Stimulated activated CD8-positive, alpha-beta memory T cell treated with anti-CD3 and anti-CD28 coated beads, Interleukin-7, amount 100 ng/mL, for 1 hour (primary cell): ENCODE measurements at places on chromosomes 7 and 10.

DNA sequence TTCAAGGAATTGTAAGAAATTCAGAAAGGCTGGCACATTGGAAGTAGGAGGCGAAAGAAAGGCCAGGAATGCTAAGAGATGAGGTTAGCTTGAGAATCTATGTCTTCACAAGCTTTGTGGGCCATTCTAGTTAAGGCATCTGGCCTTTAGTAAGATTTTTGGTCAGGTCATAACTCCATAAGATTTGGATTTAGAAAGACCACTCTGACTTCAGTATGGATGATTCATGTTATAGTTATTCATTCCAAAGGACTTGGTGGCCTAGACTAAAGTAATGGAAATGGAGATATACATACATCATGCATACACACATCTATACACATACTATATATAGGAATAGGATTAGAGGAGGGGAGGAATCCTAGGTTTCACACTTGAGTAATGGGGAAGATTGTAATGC lies 77.5 kb downstream of the SEPTIN7 start:
- DNase-seq: no peak

DNA sequence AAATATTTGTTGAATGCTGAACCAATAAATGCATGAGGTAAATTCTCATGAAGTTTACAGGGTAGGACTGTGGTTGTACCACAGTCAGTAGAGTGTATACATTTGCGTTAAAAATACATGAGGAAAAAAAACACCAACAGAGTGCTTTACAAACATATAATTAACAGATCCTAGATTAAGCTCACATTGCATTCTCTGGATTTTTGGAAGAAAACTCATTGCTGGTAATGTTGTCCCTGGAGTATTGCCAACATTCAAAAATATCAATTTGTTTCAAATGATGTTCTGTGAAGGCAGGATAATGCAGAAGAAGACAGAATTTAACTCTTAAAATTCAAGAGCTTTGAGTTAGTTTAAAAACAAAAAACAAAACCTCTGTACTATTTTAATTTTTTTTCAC lies 95.5 kb downstream of the MBL2 start:
- DNase-seq: no peak

- DNase-seq: no peak
These were observed 524.6 kb upstream of the KCND2 start for GRCh38 chr7:119748251-119748860.

- DNase-seq: no peak
These were observed 39.4 kb upstream of the CTNNA3 start for GRCh38 chr10:67735430-67735829.

GRCh38 chr7:94510582-94511496 lies 1.2 kb downstream of the CASD1 start:
- DNase-seq: no peak

DNA sequence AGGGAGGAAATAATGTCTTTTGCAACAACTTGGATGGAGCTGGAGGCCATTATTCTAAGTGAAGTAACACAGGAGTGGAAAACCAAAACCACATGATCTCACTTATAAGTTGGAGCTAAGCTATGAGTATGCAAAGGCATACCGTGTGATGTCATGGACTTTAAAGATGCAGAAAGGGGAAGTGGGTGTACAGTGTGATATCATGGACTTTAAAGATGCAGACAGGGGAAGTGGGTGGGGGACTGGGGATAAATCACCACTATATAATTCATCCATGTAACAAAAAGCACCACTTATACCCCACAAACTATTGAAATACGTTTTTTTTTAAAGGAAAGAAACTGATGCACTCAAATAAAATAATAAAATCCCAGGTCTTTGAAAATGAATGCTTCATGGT lies 29.5 kb downstream of the LYZL2 start:
- DNase-seq: no peak

DNA sequence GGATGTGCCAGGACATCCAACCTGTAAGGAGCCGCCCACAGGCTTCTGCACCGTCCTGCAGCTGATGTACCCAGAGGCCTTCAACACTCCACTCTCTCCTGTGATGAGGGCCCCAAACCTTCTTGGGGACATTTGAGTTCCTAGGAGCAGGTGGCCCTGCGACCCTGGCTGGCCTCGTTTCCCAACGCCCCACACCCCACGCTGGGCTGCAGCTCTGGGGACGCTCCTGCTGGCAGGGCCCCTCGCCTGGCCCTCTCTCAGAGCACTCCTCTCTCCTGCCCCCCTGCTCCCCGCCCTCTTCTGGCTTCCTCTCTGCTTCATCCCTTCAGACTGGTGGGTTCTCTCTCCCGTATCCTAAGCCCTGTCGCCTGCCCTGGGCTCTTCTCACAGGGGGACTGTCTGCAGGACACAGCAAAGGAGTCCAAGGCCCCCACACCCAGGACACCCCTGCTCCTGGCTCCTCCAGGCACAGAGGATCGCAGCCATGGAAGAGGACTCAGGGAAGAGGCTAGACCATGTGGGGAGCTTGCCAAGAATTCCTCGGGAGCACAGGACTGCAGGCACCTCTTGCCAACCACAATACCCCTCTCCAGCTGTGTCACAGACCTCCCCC lies 541.4 kb downstream of the TCERG1L start:
- DNase-seq: no peak

GRCh38 chr7:23055582-23056178 lies 41.8 kb upstream of the HYCC1 start:
- peak; percentile 16 for DNase-seq

DNA sequence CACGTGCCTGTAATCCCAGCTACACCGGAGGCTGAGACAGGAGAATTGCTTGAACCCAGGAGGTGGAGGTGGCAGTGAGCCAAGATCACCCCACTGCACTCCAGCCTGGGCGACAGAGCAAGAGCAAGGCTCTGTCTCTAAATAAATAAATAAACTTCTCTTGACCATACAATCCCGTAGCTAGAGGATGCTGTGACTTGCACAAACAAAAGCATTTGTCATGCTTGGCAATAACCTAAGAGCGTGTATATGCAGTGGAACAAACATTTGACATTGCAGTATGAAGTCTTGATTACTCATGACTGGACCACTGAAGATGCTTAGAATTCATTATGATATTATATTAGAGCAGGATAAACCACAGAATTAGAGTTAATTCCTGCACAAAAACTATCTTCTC lies 1.4 kb upstream of the C7orf57 start:
- DNase-seq: no peak

DNA sequence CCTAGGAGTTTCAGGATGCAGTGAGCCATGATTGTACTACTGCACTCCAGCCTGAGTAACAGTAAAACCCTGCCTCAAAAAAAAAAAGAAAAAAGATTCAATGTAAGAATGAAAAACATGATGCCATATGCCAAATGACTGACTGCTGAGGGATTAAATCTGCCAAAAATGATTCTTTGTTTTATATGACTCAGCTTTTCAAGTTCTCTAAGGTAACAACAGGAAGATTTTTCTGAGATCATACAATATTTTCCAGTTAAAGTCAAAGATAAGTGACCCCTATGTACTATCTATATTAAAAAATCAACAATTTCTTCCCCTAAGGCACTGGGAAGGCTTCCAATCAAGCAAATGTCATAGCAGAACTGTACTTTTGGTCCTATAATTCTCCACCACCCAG lies 271.2 kb upstream of the IMMP2L start:
- no peak for DNase-seq
